ENCODE measurements at places on chromosomes 1 and 21.

GRCh38 chr1:119984771-119985170 is 84.7 kb downstream of the NOTCH2 start:
- no peak for DNase-seq

DNA sequence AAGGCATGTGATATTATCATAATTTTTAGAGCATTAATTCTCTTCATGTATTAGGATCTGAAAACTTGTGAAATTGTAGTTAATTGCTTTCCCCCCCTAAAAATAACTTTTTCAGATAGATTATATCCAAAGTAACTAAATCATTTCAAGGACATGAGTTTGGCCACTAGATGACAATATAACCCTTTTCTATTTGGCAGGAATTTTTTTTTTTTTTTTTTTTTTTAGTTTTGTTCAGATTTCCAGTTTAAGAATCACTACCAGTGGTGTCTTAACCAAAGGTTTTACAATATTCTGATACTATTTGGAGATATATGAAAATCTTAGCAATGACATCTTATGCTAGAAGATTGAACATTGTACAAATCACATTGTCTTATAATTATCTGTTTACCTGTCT is 370.8 kb downstream of the AMY1C start:
- DNase-seq, result no peak

GRCh38 chr1:56898005-56898373 is 43.4 kb downstream of the C8A start:
- no peak for DNase-seq

GRCh38 chr1:229278120-229278741 is 7.3 kb downstream of the RAB4A start:
- no peak for DNase-seq

- DNase-seq, result no peak
Observed at GRCh38 chr1:221722254-221723017, 19.5 kb downstream of the DUSP10 start.

DNA sequence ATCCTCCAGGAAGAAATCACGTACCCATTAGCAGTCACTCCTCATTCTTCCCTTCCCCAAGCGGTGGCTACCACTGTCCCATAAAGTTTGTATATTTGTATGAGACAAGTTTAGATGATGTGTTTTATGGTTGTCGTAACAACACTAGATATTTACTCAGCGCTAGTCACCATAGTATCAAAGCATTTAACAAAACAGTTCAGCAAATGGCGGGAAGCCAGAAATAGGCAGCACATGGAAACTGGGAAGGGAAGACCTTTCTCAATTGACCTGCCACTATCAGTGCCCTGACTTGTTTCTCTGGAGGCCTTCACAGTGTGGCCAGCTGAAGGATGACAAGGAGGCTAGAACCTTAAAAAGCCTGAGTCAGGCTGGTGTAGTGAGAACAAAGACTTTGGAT is 31.1 kb downstream of the CNST start:
- DNase-seq, result no peak

GRCh38 chr21:32367158-32367557 is 25.7 kb downstream of the URB1 start:
- no peak for DNase-seq

DNA sequence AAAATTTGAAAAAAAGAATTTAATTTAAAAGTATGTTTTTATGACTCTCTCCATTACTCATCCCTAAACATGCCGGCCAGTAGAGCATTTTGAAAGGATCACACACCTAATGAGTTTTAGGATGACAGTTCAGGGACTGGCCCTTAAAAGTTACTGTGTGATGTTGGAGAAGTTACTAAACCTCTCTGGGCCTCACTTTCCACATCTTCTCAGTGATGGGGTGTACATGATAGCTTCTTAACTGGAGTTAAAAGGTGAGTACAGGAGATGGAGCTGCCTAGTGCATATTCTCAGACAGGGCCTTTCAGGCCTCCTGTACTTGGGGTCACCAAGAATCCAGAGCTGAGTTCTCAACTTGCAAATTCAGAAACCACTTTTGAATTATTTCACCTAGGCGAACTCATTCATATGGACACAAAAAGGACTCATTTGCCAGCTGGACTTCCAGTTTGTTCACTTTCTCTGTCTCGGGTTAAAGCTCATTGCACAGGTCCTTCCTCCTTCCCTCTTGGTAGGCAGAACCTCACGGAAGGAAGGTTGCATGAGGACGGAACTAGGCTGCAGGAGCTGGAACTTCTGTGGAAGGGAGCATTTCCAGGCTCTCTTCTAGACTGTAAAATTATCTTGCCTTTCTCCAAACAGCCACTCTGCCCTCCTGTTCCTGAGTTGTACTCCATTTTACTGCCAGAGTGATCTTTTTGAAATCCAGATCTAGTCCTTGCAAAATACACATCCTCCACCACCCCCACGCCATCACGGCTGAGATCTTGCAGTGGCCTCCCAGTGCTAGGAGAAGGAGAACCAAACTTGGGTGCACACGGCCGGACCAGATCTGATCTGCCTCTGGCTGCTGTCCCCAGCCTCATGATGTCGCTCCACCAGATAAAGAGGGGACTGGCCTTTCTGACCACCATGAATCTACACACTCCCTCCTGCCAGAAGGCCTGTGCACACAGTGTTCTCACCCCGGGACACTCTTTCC is 4.3 kb upstream of the SLC30A1 start:
- DNase-seq, result no peak

- DNase-seq, result no peak
Observed at GRCh38 chr1:34684266-34684665, 70.6 kb upstream of the GJB5 start.

DNA sequence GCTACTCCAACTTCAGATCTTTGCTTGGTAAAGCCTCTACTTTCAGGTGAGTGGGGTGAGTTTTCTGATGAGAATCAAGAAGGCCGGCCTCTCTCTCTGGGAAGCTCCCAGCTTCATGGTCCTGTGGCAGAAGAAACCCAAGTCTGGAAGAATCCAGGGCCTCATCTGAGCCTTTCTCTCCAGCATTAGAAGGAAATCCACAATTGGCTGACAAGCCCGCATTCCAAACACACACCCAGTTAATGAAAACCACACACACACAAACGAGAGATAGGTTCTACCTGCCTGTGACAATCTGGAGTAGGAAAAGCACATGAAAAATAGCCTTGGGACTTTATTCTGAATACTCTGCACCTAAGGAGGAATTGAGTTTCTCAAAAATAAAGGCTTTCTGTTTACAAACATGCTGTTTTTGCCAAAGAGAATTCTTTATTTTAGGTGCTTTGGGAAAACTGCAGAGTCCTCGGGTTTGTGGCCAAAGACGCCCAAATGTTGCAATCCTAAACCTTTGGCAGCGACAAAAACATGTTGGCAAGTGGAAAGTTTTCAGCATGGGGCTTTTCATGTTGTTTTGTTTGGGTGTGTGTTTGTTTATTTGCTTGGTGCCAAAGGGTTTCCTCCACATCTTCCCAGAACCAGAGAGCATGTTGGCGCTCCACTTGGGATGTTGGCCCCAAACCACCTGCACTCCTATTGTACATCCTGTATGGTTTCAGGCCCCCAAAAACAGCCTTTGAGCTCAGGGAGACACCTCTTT is 216.2 kb downstream of the SETD4 start:
- no peak for DNase-seq

GRCh38 chr1:89552471-89553081 is 27.9 kb downstream of the LRRC8B start:
- DNase-seq, result no peak

- DNase-seq, result no peak
Observed at GRCh38 chr1:147478521-147478920, 62.8 kb upstream of the BCL9 start.

DNA sequence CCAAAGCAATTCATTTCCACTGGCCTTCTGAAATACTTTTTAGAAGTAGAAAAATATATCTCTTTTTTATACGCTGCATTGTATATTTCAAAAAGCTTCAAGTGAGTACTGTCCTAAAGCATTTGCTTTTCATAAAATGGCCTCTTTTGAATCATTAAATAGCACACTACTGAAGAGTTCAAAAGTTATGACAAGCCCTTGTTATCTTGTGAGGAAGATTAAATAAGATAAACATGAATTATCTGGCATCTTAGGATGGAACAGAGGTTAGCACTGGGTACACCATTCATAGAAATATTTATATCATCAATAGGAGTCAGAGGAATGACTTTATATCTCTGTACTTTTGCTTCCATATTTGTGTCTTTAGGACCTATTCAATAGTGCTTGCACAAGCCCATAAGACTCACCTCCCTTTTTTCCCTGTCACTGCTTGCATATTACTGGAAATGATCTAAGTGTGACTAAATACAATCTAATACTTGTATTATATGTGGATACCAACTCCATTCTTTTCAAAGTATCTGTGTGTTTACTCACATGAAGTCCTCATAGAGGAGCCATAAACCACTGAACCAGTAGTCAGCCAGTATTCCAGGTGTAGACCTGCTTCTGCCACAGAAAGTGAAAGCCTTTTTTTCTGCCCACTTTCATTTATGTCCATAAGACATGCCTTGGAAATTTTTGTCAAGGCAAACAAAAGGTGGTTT is 274.2 kb upstream of the C1orf105 start:
- DNase-seq, result no peak

- no peak for DNase-seq
Observed at GRCh38 chr1:162385702-162386101, 4.2 kb downstream of the C1orf226 start.

GRCh38 chr1:33247545-33247944 is 8.7 kb upstream of the ZNF362 start:
- DNase-seq, result no peak

All from activated T-helper 1 cell treated with anti-CD3 and anti-CD28 coated beads, Interleukin-2, amount 50 U/mL, for 16 hours (primary cell).